ENCODE measurements at places on chromosomes 4 and X. TPM values are rescaled to one million over a fixed set of nuclear protein-coding genes. Genes with fewer than 3 reads are reported as not detected.

DNA sequence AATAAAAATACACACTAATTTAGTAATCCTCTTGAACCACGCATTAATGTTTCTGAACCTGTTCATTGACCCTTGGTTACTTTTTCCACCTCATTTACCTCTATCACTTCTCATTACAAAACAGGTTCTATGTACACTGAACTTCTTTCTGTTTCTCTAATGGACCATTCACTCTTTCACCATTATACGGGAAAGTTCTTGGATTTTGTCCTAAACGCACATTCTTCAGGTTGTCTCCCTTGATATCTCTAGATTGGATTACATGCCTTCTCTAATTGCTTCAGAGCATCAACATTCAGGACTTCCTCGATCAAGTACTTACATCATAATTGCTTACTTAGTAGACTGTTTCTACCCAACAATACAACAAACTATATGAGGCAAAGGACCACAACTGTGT lies 359.4 kb upstream of the FSTL5 start:
- no peaks in the 10 kb centered on the region for H3K4me1 ChIP-seq
- no peaks in the 10 kb centered on the region for H3K36me3 ChIP-seq
- no peak overlapping the region for H3K27ac ChIP-seq
- H3K27me3 ChIP-seq = no peaks in the 10 kb centered on the region

DNA sequence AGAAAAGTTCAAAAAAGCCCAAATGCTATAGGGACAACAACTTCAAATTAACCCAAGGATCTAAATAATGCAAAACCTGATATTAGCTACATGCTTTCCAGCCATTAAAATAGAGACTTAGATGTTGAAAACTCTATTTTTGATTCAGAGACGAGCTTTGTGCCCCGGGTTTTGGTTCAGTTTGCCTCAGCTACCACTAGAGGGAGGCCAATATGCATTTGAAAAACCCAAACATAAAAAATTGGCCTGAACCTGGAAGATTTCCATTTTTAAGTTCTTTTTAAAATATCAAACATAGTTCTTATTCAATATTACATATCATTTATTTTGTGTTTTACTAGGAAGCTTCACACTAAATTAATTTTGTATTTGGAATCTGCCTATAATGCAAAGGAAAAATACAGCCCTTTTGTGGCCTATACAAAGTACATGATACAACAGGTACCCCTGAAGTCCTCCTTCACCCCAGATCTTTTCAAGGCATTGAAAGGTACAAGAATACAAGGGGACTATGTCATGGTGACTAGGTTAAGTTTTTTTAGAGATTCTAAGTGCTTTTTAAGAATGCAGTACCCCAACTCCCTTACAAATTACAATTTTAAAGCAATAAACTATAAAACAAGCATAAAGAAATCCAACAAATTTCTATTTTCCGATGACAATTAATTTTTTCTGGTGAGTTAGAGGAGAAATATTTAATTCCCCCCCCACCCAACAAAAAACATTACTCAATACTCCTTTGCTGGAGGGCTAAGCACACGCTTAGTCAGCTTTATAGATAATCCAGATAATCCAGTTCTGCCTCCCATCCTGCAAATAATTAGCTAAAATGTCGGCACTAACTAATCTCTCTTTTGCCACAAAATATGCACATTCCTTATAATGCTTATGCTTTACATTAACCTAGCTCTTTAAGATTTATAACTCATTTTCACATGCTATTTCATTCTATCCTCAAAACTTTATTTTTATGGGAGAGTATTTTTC lies 97.7 kb upstream of the PTPN13 start:
- H3K4me3 ChIP-seq = no peak overlapping the region
- peak; percentile 64 for DNase-seq
- no peak overlapping the region for H3K27ac ChIP-seq

- no peak overlapping the region for H3K27ac ChIP-seq
- H3K27me3 ChIP-seq = no peaks in the 10 kb centered on the region
- no peak for DNase-seq
- H3K36me3 ChIP-seq = no peaks in the 10 kb centered on the region
These were observed 88.6 kb downstream of the CHRNA9 start for GRCh38 chr4:40423735-40424134.

GRCh38 chr4:137226221-137226620 lies 306.1 kb downstream of the PCDH18 start:
- H3K4me3 ChIP-seq = no peak overlapping the region
- H3K36me3 ChIP-seq = no peaks in the 10 kb centered on the region
- DNase-seq = no peak
- H3K27ac ChIP-seq = no peak overlapping the region

DNA sequence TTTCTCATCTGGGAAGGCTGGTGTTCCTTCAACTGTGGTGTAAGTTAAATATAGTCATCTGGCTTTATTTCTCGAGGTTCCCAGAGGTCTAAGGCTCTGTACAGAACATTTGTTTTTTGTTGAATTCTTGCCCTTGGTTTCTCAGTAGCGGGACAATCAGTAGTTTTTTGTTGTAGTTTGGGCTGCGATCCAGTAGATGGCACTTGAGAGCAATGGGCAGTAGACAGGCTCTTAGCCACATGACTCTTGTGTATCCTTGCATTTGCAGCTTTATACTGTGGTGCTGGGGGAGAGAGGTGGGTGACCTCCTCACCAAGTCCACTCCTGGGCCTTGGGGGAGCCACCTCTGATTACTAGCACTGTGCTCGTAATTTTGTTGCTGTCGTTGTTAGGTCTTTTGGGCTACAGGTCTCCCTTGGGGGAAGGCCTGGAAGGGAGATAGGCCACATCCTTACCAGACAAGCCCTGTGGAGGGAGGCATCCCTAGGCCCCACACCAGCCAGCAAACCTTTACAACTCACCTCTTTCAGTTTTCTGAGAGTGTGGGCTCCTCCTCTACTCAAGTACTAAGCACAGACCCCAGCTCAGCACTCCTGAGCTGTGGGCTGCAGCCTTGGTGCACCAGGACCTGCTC lies 8.1 kb downstream of the ETDB start:
- no peaks in the 10 kb centered on the region for H3K36me3 ChIP-seq
- H3K27me3 ChIP-seq = peaks cover 4% of the 10 kb centered on the region
- no peak overlapping the region for H3K27ac ChIP-seq
- no peaks in the 10 kb centered on the region for H3K4me1 ChIP-seq
- peak; percentile 17 for DNase-seq

The HAND2 gene
- 1.7 TPM for total RNA-seq

The CLGN gene
- 1.6 TPM for total RNA-seq

The RHOH gene
- total RNA-seq = 0.18 TPM

Measured in muscle of leg (tissue), 16 donors.